CD4-positive, alpha-beta T cell treated with Interleukin-21 for 1 hour (primary cell): ENCODE measurements at places on chromosomes 4 and X.

GRCh38 chr4:66331761-66332160 lies 661.5 kb upstream of the EPHA5 start:
- no peak for DNase-seq

- no peak for DNase-seq
These were observed 20.9 kb upstream of the RAB40A start for GRCh38 chrX:103540145-103540544.

DNA sequence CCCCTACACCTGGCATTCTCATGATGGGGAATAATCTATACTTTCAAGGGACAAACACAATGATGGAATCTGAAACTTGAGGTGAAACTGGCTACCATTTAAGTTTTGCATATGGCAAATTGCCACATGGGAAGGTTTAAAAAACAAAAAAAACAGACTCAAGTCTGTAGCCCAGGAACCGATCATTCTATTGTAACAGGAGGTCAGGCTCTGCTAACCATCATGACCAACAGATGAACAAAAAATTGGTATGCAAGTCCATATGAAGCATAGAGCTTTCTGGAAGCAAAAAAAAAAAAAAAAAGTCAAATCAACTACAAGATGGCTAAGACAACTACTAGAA lies 594.3 kb upstream of the DIPK2B start:
- DNase-seq = no peak

- no peak for DNase-seq
These were observed 230.8 kb downstream of the SHOX start for GRCh38 chrX:861340-861890.

DNA sequence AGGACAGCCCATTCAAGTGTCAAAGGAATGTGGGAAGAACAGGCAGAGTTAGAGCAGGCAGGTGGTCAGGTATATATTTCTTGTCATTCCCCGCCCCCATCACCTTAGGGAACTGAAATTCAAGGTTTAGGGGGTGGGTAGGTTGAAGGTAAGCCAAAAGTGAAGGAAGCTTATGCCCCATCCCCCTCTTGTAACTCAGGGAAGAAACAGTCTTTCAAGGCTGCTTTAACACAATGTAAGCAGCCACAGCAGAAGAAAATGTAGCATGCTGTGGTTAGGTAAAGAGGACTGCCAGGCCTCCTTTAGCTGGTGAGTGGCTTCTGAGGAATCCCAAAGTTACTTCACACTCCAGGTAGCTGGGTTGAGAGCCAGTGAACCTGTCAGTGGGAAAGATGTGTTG lies 122.3 kb downstream of the RS1 start:
- no peak for DNase-seq

- DNase-seq = no peak
These were observed 237.6 kb upstream of the HAND2 start for GRCh38 chr4:173767650-173768049.

GRCh38 chr4:11730545-11730944 lies 301.9 kb upstream of the HS3ST1 start:
- DNase-seq = no peak

DNA sequence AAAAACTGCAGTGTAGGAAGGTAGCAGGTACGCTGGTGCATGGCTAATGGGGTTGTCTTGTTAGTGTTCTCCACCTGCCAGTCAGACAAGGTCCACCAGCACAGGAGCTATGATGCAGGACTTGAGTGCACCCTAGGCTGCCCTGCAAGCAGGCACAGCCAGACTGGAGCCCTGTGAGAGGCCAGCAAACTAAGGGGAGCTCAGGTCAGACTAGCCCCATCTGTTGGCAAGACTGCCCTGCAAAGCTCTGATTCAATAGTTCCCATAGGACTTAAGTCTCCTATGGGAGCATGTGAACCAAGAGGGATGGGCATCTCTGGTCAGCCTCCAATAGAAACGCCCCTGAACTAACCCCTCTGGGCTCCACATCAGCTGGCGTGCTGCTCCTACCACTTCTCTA lies 1307.3 kb downstream of the C4orf33 start:
- no peak for DNase-seq

GRCh38 chr4:100984901-100985300 lies 362.4 kb downstream of the PPP3CA start:
- no peak for DNase-seq

DNA sequence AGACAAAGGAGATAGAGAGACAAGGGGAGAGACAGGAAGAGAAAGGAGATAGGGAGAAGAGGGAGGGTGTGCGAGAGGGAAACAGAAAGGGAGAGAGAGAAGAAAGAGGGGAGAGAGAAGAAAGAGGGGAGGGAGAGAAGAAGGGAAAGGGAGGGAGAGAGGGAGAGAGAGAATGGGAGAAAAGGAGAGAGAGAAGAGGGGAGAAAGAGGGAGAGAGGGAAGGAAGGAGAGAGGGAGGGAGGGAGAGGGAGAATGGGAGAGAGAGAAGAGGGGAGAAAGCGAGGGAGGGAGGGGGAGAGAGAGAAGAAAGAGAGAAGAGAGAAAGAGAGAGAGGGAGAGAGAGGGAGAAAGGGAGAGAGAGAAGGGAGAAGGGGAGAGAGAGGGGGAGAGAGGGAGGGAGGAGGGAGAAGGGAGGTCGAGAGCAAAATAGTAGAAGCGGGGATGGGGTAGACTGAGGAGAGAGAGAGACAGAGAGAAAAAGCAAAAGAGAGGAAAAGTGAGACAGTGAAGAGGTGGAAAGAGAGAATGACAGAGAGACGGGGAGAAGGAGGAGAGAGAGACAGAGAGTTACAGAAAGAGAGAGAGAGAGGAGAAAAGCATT lies 218.2 kb downstream of the DHRSX start:
- DNase-seq = no peak

DNA sequence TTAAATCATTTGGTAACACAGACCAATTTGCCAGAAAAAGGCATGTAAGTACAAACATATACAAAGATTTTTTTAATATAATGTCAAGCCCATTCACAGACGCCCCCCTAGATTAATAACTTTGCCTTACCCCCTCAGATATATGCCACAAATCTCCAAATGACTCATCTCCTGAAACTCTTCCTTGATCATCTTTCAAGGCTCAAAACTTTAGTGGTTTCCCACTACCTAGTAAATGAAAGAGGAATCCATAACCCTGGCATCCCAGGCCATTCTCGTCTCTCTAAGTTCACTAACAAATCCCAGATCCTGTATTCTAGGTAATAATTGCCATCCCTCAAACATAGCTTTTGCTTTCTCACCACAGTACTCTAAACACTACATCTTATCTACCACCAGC lies 61.9 kb downstream of the PRSS12 start:
- DNase-seq = no peak

DNA sequence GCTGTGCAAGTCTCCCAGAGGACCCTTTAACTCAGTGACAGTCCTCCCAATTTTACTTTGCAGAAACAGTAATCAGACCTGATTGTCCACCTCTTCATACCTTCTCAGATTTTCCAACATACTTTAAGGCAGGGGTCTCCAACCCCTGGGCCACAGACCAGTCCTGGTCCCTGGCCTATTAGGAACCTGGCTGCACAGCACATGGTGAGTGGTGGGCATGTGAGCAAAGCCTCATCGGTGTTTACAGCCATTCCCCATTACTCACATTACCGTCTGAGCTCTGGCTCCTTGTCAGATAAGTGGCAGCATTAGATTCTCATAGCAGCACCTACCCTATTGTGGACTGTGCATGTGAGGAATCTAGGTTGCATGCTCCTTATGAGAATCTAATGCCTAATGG lies 74.3 kb downstream of the TECRL start:
- DNase-seq = no peak

DNA sequence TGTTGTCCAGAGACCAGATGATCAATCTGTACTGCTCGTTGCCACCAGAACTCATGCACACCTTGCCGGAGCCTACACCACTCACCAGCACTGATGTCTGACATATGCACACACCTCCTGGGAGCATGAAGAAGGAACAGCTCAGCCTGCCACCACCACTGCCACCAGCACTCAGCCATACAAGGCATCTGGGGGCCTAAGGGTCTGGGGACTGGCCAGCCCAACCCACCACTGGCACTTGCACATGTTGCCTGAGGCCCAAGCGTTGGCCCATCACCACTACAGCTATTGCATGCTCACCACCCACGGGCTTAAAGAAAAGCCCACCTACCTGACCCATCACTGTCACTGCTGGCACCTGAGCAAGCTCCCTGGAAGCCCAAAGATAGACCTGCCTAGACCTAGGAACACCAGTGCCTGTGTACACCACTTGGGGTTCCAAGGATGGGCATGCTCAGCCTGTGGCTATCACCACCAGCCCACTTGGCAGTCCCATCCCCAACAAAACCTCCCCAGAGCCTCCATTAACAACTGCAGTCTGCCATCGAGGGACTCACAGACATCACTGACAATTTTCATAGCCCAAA lies 174.3 kb upstream of the GRID2 start:
- no peak for DNase-seq

- no peak for DNase-seq
These were observed 24.0 kb downstream of the RCHY1 start for GRCh38 chr4:75490155-75490554.

DNA sequence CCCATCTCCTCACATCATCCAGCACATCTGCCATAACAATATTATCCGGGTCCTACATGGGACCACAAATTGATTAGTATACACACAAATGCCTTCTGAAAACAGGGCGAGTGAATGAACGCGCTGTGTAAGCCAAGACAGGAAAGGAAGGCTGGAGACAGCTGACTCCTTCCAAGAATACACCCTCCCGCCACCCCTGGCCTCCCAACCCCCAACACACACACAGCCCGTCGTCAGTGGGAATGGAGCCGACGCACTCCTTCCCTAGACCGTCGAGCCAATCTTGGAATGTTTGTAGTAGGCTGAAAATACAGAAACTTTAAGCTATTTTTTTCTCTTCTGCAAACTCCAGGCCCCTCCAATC lies 319 bp upstream of the MAGEH1 start:
- DNase-seq = no peak

GRCh38 chr4:156686120-156686519 lies 285.5 kb downstream of the PDGFC start:
- no peak for DNase-seq

DNA sequence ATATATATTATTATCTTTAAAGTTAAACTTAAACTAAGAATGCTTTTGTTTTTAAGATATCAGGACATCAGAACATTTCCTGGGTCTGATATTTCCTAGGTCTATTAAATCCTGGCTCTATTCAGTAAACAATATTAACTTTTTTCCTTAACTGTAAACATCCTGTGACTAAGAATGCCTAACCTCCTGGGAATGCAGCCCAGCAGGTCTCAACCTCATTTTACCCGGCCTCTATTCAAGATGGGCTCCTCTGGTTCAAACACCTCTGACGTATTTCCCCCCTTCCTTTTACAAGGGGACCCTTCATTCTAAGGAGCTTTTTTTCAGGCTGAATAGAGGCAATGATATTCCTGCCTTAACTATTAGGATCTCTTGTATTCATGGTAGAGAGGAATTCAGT lies 35.8 kb upstream of the DYNLT3 start:
- DNase-seq = no peak

DNA sequence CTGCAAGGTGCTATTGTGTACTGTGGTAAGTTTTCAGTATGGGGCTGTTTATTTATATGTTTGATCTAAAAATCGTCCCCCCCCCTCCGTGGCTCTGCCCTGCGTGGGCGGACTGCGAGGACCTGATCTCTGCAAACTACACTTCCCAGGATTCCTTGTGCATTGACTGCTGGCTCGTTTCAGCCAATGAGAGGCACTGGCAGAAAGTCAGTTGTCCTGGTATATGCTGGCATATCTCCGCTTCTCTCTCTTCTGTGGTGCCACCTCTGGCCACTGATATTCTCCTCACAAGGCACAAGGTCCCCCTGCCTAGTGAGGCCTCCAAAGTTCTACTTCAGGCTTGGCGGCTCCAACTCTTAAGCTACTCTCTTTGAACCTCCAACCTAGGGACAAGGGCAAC lies 168.8 kb upstream of the ZFP42 start:
- no peak for DNase-seq

GRCh38 chr4:145298885-145299284 lies 118.5 kb upstream of the OTUD4 start:
- DNase-seq = no peak

DNA sequence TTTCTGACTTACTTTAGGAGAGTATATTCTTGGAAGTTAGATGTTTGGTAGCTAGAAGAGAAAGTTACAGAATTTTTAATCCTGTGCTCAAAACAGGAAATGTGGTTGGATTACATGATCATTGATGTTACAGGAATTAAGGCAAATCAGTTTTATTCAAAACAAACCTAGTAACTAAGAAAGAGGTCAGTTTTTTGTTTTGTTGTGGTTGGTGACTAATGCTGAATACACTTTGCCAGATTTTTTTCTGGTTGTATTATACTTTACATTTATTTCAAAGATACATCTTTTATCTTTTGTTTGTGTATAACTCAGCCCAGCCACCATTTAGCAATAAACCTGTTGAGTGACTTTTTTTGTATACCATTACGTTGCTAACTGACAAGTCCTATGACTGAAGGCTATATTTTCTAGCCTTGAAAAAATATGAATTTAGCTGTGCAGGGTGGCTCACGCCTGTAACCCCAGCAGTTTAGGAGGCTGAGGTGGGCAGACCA lies 116.7 kb downstream of the KLHL8 start:
- peak; percentile 65 for DNase-seq

DNA sequence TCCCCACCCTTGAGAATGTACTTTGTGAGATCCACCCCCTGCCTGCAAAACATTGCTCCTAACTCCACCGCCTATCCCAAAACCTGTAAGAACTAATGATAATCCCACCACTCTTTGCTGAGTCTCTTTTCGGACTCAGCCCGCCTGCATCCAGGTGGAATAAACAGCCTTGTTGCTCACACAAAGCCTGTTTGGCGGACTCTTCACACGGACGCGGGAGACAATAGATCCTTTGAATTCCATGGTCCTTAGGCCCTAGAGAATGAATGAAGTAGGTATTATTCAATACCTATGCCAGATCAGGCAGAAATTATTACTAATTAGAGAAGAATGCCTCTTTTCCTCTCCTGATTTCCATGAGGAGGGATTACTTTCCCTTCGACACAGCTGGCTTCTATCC lies 101.0 kb downstream of the GPAT3 start:
- no peak for DNase-seq

- no peak for DNase-seq
These were observed 117.9 kb downstream of the RASL11B start for GRCh38 chr4:52979821-52980590.

GRCh38 chr4:185559915-185560281 lies 24.6 kb upstream of the PDLIM3 start:
- no peak for DNase-seq

GRCh38 chr4:37528166-37528885 lies 157.8 kb downstream of the RELL1 start:
- DNase-seq = no peak

DNA sequence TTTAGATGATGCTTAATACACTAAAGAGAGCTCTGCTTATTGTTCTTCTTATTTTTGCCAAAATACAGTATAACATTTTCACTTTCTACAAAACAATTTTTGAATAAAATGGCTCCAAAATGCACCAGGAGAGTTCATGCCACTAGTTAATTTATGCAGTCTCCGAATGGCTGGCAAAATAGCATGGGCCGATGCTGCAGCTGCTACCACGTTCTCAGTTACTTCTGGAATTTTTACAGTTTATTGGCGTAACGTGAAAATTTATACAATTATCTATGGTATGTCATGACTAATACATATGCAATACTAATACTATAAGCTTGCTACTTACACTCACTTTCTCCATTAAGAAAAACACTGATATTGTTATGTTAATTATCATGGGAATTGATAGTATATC lies 16.5 kb downstream of the KLHL13 start:
- no peak for DNase-seq

GRCh38 chrX:12872741-12873140 lies 5.9 kb downstream of the TLR7 start:
- no peak for DNase-seq

GRCh38 chrX:81304563-81304962 lies 102.7 kb downstream of the SH3BGRL start:
- no peak for DNase-seq
